Activated CD8-positive, alpha-beta T cell treated with anti-CD3 and anti-CD28 coated beads, Interleukin-2, amount 10 ng/mL, durations not matched to agents 7 days and 5 days (primary cell): ENCODE measurements at places on chromosomes 2 and 18. TPM values are rescaled to one million over a fixed set of nuclear protein-coding genes. Genes with fewer than 3 reads are reported as not detected.

GRCh38 chr2:95670167-95670566, 78.4 kb downstream of the TRIM43 start:
- DNase-seq: no peak
- H3K27me3 ChIP-seq: peaks cover 13% of the 10 kb centered on the region
- H3K27ac ChIP-seq: no peak overlapping the region
- no peak overlapping the region for H3K4me3 ChIP-seq
- no peaks in the 10 kb centered on the region for H3K36me3 ChIP-seq

DNA sequence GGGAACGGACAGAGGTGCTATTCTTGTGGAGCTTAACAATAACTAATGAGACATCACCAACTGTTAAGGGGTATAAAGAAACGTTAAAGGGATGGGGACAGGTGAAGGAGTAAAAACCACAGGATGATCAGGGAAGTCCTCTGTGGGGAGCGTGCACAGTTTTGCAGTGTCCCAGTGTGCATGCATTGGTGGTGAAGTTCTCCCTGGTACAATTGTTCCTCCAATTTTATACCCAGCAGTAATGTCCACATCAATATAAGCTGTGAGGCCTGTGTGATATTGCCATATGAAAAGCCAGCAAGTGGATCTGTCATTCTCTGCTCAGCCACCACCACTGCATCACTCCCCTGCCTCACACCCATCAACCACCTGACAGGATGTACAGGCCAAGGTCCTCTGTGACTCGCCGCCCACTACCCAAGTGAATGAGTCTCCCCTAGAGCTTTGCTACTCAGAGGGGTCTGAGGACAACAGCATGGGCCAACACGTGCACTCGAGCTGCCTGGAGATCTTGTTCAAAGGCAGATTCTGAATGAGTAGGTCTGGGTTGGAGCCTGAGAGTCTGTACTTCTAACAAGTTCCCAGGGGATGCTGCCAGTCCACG, 4.6 kb downstream of the MLPH start:
- H3K27me3 ChIP-seq: peaks cover 35% of the 10 kb centered on the region
- DNase-seq: no peak

DNA sequence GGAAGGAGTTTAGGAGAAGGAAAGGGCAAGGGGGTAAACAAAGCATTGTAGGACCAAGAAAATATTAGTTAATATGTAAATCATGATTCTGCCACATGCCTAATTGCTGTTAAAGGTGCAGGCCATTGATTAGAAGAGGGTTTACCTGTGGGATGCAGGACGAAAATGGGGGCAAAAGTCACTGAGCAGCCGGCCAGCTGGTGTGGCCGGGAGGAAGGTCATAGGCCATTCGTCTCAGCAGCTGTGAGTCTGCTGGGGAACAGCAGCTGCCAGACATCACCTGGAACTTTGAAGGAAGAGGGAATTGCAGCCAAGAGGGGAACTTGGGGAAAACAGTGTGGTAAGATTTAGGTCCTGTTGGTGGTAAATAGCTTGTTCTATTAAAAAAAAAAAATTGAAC, 184.4 kb downstream of the DYSF start:
- no peak overlapping the region for H3K27ac ChIP-seq
- H3K4me3 ChIP-seq: no peak overlapping the region
- H3K36me3 ChIP-seq: no peaks in the 10 kb centered on the region
- DNase-seq: no peak

- H3K4me1 ChIP-seq: no peaks in the 10 kb centered on the region
- H3K27ac ChIP-seq: no peak overlapping the region
- no peak for DNase-seq
- H3K27me3 ChIP-seq: peaks cover 6% of the 10 kb centered on the region
Measured at GRCh38 chr2:202122980-202123720, 50.1 kb downstream of the KIAA2012 start.

DNA sequence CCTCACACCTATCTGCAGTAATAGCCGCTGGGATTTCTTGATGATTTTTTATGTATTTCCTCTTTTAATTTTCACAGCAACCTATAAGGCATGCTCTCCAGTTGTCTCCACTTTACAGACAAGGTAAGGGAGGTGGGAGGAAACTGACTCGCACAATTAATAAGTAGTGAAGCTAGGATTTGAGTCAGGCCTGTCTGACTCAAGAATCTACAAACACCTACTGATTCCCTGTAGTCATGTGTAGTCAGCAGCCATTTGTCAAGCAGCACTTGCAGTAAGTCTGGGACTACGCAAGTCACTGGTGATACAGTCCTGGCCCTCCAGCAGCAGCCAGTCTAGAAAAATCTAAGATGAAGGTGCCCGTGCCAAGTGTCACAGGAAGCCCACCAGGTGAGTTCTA, 193.6 kb upstream of the PKDCC start:
- no peak overlapping the region for H3K27ac ChIP-seq
- H3K36me3 ChIP-seq: no peaks in the 10 kb centered on the region
- H3K27me3 ChIP-seq: peaks cover 11% of the 10 kb centered on the region
- H3K4me3 ChIP-seq: no peak overlapping the region
- H3K4me1 ChIP-seq: no peaks in the 10 kb centered on the region
- DNase-seq: no peak

- no peaks in the 10 kb centered on the region for H3K27me3 ChIP-seq
- H3K4me1 ChIP-seq: no peaks in the 10 kb centered on the region
- H3K27ac ChIP-seq: no peak overlapping the region
- H3K4me3 ChIP-seq: no peak overlapping the region
Measured at GRCh38 chr18:27278131-27278530, 93.0 kb upstream of the CHST9 start.

Gene KRTCAP3
- 6.6 TPM for total RNA-seq

Gene DCC
- not detected for total RNA-seq

Gene ACTG2
- 0.81 TPM for total RNA-seq
